ENCODE measurements at places on chromosomes 2 and 18. TPM values are rescaled to one million over a fixed set of nuclear protein-coding genes. Genes with fewer than 3 reads are reported as not detected.
A peak's percentile ranks its signal among the peaks of the same experiment; 100 is the strongest.

DNA sequence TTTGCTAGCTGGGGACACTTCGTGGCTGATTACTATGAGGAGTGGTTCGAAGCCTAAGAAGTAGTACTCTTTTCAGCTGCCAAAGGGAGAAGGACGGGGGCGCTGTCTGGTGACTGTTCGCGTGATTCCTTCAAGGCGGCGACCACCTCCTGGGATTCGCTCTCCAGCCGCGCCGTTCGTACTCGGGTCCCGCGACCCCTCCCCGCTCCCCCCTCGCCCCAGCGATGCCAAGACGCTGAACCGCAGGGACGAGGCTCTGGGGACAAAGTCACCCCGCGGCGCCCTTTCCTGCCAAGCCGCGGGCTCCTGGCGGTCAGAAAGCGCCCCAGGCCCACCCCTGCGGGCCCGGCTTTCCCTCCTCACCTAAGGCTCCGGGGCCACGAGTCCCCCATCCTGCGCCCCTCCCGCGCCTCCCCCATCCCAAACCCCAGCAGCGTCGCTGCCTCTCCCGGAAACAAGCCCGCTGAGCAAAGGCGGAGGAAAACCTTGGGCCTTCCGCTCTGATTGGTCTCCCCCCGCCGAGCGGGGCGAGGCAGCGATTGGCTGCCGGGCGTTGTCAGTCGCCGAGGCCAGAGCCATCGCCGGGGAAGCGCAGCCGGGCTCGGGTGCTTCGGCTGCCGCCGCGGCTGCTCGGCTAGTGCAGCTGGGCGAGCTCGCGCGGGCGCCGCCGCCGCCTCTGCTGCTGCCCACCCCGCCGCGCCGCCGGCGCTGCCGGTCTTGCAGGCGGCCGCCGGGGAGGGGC lies 404.3 kb downstream of the XIRP2 start:
- peak; percentile 78 for DNase-seq

- no peak for DNase-seq
Measured at GRCh38 chr2:235463893-235464292, 29.9 kb upstream of the AGAP1 start.

DNA sequence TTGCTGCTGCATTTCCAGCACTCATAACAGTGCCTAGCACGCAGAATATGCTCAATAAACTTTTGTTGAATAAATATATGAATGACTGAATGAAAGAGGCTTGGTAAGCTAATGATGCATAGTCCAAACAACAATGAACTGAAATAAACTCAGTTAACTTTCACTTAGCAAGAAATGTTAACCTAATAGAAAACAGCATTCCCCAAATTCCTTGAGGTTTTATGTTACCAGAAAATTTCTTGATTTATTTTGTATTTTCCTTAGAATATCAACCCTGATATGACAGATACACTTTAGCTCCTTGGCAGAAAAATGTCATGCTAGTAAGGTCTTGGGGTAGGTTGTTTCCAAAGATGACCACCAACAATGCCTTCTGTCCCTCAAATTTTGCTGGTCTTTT lies 217.4 kb downstream of the KCNE4 start:
- DNase-seq = no peak

DNA sequence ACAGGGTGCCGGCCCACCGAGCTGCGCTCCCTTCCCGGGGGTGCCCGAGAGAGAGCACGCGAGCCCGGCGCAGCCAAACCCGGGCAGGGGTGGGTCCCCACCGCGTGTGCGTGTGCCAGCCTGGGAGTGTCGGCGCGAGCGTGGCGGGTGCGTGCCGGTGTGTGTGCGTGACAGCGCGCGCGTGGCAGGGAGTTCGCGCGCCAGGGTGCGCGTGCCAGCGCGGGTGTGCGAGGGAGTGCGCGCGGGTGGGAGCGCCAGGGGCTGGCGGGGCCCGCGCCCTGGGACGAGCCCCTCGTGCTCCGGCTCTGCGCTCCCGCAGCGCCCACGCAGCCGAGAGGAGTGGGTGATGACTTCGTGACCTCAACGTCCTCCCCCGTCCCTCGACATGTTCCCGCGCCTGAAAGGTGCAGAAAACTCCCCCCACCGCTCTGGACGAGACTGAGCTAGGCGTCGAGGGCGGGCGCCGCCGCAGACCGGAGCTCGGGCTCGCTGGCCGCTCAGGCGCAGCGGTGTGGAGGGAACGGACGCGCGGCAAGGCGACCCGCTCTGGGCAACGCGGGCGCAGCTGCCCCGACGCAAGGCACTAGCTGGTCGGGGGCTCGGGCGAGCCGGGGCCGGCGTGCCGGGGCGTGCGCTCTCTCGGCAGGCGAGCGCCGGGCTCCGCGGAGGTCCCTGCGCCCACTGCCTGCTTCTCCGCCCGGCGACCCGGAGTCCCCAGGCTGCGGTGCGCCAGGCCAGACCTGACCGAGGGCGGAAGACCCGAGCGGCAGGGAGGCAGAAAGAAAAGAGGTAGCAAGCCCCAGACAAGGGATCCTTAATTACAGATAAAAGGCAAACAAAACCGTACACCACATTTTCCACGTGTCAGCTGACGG lies 582.8 kb downstream of the ZEB2 start:
- DNase-seq = no peak

RAB11FIP5 gene
- polyA plus RNA-seq = 39.9 TPM

SCN3A gene
- 0.18 TPM for polyA plus RNA-seq

TMEM178A gene
- 82.9 TPM for polyA plus RNA-seq

CD28 gene
- polyA plus RNA-seq = 2.1 TPM

KLHL41 gene
- 1.1 TPM for polyA plus RNA-seq
